ENCODE measurements at places on chromosomes 16 and 17.

DNA sequence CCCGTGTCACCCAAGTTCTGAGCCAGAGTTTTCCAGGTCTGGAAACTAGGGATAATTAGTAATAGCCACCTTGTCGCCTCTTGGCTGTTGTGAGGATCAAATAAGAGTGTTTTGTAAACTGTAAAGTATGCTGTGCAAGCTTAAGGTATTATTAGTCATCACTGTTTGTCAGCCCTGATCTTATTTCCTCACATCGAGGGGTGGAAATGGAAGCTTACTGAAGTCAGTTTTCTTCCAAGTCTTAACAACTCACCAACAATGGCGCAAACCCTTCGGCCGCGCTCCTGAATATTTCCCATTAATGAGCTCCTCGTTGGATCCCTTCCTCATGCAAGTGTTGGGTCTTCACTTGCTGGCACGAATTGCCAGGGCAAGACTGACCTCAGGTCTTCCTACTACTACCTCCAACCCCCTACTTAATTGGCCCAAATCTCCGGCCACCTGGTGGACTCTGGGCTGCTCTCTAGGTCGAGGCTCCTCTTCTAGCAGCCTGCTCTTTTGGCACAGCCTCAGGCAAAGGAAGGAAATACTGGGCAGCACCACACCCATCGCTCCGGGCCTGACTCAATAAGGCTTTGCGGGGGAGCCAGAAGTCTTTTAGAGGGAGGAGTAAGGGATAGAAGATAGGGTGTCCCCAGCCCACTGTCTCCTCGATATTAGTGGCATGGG is 885 bp upstream of the SLC35B1 start:
- DNase-seq: no peak

DNA sequence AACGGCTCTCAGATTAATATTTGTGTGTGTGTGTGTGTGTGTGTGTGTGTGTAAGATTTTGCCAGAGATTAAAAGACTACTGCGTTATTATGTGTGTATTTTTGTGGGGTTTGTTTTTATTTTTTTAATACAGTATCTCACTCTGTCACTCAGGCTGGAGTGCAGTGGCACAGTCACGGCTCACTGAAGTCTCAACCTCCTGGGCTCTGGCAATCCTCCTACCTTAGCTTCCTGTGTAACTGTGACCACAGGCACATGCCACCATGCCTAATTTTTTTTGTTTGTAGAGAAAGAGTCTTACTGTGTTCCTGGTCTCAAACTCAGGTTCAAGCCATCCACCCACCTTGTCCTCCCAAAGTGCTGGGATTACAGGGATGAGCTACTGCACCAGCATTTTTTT is 87.2 kb downstream of the CYB561 start:
- DNase-seq: no peak

DNA sequence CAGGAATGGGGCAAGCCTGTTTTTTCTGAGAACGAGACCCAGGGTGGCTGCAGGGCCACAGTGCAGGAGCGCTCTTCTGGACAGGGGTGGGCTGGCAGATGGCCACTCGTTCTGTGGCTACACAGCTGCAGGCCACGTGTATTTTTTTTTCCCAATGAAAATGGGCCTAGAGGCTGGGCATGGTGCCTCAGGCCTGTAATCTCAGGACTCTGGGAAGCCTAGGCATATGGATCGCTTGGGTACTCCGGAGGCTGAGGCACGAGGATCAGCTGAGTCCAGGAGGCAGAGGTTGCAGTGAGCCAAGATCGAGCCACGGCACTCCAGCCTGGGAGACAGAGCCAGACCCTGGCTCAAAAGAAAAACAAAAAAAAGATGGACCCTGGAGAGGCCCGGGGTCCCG is 6.8 kb downstream of the UNKL start:
- DNase-seq: no peak

GRCh38 chr17:55641676-55642081 is 81.0 kb downstream of the TMEM100 start:
- DNase-seq: no peak

DNA sequence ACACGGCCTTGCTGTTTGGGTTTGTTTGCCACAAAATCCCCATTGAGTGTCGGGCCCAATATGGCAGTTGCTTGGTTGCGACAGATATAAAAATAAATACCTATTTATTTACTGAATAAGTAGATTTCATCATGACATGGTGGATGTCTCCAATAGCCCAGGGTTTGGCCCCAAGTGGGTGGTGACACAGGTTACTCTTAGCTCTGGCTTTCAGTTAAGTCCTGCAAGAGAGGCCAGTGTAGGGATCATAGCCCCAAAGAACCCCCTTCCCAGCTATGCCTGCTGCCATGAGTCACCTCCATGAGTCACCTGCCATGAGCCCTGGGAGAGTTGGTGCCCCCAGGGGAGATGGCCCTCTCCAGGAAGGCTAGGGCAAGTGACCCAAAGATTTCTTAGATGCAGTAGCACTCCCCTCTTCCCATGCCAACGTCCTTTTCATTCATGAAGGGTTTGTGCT is 78.7 kb upstream of the LGALS9 start:
- DNase-seq: no peak

DNA sequence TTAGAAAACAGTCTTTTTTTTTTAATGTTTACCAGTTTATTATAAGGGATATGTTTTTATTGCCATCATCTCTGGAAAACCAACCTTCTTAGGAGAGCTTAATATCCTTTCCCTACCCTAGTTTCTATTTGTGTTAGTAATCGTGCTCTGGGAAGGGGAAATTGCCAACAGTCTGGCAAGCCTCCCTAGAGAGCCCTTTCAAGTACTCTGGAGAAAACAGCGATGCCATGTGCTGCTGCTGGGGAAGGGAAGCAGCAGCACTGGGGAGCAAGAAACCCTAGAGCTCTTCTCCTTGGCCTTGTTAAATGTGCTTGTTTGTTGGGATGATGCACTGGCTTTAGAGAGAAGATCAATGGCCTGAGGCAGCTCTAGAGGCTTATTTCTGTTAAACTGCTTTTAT is 10.3 kb downstream of the RETREG3 start:
- no peak for DNase-seq

- peak; percentile 66 for DNase-seq
These were observed at the start of gene NKD1 for GRCh38 chr16:50548125-50548908. Gene NKD1, plus strand, starts transcription at chr16:50548396. Its CDS starts 158 bp downstream, at chr16:50548554.

GRCh38 chr16:25014500-25015147 is 545 bp downstream of the ARHGAP17 start:
- DNase-seq: no peak

DNA sequence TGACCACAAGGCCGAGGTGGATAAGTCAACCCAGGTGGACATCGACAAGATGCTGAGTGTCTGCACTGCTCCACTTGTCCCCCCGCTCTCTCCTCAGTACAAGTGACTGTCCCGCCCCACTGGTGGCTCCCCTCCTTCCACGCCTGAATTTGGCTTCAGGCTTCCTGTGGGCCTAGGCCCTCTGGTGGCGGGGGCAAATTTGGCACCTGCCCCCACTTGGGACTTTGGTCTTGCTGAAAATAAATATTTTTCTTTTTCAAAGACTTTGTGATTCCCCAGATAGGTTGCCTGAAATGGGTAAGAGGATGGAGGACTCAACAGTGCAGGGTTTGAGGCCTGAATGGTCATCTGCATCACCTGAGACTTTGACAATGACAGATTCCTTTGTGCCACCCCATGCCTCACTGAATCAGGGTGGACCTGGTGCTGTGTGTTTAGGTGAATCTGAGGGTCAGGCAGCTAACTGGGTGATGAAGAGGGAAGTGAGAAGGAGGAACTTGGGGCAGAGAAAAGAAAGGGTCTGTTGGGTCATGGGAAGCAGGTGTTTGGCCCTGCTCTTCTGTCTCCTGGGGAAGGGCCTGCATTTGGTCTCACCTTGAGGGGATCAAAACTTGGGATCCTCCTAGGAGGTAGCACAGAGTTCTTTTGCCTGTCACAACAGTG is 2.0 kb downstream of the C16orf86 start:
- no peak for DNase-seq

DNA sequence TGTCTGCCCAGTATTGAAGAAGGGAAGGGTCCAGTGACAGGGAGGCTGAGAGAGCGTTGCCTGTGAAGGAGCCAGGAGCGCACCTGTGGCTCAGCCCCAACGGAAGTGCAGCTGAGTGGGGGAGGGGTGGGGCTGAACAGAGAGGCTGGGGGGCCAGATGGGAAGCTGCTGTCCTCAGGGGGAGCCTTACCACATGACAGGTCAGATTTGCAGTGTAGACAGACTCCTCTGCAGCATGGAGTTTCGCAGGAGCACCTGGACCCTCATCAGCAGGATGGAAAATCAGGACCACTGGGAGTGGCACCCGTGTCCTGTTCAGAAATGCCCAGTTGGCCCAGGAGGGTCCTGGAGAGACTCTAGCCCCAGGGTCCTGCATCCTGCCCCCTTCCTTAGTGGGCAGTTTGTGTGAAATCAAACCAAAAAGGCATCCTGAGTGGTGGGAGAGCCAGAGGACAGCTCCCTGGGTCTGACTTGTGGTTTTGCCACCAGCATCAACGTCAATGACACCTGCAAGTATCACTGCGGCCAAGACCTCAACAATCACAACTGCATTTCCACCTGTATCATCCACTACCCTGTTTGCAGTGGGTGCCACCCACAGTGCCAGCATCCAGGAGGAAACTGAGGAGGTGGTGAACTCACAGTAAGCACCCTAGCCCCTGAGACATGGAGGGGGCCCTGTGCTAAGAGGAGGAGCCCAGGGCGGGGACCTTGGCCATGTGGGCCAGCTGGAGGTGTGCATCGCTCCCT is 7.8 kb downstream of the CD300A start:
- no peak for DNase-seq

GRCh38 chr16:8887952-8888560 is 5.9 kb downstream of the LITAFD start:
- DNase-seq: no peak

GRCh38 chr17:4229627-4230541 is 33.9 kb downstream of the ANKFY1 start:
- no peak for DNase-seq

DNA sequence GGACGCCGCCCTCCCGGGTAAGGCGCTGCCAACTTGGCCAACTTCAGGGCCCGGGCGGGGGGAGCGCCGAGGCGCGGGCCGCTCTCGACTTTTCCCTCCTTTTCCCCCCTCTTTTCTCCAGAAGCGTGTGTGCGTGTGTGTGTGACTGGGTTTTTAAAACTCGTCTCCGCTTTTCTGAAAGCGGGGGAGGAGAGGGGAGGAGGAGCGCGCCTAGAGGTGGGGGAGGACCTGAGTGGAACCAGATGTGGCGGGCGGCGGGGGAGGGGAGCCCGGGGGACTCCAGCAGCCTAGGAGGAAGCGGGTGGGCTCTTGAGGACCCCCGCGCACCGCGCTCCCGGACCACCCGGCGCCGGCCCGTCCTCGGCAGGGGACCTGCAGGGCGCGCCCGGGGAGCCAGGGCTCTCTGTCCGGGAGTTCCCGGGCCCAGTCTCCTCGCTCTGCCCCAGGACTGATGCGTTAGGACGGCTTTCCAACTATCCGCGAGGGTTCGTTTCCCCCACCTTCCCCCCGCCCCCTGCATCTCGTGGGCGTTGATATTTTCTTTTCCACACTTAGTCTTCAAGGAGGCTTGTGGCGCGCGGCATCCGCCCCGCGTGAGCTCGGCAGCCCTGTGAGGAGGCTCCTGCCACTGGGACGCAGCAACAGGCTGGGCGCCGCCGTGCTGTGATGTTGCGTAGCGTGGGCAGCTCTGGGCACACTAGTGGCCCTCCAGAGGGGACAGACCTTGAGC is 599 bp downstream of the MRC2 start:
- no peak for DNase-seq

DNA sequence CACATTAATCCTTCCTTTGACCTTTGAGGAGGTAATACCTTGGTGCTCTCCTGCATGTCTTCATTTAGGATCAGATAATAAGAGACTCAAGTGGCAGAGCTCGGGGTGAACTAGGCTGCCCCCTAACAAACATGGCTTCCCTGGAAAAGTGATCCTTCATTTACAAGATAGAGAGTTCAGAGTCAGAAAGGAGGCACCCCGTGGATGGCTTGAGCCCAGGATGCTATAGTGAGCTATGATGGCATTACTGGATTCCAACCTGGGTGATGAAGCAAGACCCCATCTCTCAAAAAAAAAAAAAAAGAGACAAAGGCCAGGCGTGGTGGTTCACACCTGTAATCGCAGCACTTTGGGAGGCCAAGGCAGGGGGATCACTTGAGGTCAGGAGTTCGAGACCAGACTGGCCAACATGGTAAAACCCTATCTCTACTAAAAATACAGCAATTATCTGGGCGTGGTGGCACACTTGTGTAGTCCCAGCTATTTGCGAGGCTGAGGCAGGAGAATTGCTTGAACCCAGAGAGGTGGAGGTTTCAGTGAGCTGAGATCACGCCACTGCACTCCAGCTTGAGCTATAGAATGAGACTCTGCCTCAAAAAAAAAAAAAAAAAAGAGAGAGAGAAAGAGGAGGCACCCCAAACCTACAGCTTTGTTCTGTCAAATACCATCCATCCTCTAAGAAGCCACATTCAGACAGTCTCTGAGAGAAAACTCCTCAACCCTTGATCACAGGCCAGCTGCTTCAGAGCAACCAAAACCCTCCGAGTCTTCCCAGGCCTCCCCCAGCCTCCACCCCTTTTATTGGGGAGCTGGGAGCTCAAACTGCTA is 7.4 kb downstream of the FAM117A start:
- no peak for DNase-seq

- DNase-seq: no peak
These were observed 15.4 kb upstream of the TMEM92 start for GRCh38 chr17:50258647-50259476.

GRCh38 chr17:61875285-61875684 is 12.0 kb upstream of the BRIP1 start:
- DNase-seq: no peak

Measured in activated T-helper 9 cell treated with anti-CD3 and anti-CD28 coated beads, Interleukin-2, amount 50 U/mL, for 16 hours (primary cell).